ENCODE measurements at places on chromosomes 16 and 17.
A peak's percentile ranks its signal among the peaks of the same experiment; 100 is the strongest.

DNA sequence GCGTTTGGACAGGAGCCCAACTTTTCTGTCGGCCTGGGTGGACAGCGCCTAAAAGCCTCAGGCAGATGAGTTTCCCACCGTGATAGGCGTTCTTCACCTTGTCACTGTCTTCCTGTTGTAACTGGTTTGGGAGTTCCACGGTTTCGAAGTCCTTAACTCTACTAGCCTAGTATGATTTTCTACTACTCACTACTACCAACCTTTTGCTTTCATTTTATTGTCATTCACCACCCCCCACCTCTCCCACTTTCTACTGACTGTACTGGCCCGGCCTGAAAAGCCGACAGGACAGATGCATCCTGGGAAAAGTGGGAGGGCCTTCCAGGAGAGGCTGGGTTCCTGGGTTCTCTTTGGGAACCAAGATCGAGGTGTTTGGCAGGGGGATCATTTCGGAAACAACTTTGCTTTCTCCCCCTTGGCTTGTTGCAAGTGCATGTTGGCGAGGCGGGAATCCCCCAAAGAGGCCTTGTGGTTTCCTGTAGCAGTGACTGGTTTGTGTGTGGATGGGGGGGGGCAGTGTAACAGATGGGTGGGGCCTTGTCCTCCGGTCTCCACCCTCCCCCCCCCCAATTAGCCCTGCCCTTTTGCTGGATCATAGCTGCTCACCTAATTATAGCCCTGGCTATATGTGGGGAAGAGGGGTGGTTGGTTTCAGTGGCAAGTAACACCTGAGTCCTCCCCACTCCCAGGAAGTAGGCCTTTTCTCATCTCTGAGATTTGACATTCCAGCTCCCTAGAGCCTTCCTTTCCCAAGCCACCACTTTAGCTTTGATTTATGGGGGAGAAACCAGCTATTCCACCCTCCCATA lies 1.4 kb downstream of the EIF5A start:
- DNase-seq: peak; percentile 84

- DNase-seq: no peak
These were observed 2.0 kb upstream of the CAVIN1 start for GRCh38 chr17:42424991-42425610.

- peak; percentile 83 for DNase-seq
These were observed 19.2 kb upstream of the ABAT start for GRCh38 chr16:8655184-8655717.

GRCh38 chr16:11708421-11708820 lies 34.2 kb downstream of the TXNDC11 start:
- DNase-seq: no peak

DNA sequence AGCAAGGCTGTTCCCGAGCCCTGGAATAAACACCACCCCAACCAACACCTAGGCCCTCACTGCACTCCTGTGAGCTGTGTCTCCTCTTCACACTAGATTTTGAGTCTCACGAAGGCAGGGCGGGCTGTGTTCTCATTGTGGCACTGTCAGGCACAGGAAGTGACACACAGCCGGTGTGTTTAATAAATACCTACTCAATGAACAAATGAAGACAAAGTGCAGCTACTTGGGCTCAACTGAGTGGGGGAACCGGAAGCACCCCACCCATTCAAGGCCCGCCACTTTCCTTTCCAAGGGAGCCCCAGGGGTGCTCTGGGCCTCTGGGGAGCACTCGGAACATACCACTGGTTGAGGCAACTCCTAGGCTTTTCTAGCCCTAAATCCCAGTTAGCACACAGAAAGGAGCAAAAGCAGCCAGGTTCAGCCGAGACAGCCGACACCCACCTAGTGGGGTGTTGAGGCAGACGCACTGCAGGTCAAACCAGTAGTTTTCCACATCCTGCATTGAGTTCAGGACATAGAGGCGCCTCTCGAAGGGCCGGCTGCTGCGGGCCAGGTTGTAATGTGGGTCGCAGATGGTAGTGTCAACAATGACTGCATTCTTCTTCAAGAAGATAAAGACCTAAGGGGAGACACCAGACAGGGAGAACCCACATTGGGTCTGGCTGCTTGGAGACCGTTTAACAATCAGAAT lies 57.7 kb downstream of the GTF3C1 start:
- no peak for DNase-seq

All from NB4 (cell line).